ENCODE measurements at places on chromosomes 7 and 10.

GRCh38 chr7:134941952-134942351 lies 44.4 kb upstream of the AGBL3 start:
- no peak for ATAC-seq

- no peak for ATAC-seq
Measured at GRCh38 chr10:133016493-133017202, 71.1 kb upstream of the ADGRA1 start.

GRCh38 chr7:36287371-36288241 lies 102.1 kb upstream of the ANLN start:
- ATAC-seq, result no peak

DNA sequence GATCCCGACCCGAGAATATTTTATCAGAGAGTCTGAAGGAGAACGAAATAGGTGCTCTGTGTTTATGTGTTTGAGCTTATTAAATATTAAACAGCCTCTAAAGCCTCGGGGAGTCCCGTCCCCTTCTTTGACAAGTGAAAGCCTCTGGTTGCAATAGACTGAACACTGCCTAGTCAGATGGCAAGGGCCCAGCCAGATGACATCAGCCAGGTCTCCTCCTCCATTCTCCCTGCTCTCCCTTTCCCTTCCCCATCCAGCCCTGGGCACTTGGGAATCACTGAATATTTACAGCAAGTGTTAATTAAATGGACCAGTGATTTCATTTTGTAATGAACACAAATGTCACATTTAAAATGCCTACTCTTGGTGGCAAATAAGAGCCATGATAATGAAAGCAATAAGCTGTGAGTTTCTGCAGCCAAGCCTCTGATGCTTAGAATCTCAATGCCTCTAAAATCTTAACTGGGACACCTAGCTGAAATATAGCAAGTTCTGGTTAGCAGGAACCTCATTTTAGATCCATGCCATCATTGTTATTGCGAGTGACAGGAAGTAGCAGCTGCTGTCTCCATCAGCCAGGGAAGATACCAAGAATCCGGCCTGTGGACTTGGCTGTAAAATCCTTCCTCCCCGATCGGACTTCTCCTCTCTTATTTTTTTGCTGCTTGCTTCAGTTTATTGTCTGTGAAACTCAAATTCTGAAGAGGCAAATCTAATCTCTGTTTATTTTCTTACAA lies 202.1 kb downstream of the PRPF18 start:
- ATAC-seq, result peak; percentile 71

GRCh38 chr10:24683554-24683953 lies 40.1 kb downstream of the ARHGAP21 start:
- no peak for ATAC-seq

GRCh38 chr10:101545898-101546297 lies 42.2 kb downstream of the POLL start:
- no peak for ATAC-seq

GRCh38 chr10:123529146-123529760 lies 136.9 kb upstream of the GPR26 start:
- ATAC-seq, result no peak

All from gastroesophageal sphincter (tissue), 4 donors.